Esophagus (tissue), 2 donors: ENCODE measurements at places on chromosomes 1 and 21. TPM values are rescaled to one million over a fixed set of nuclear protein-coding genes. Genes with fewer than 3 reads are reported as not detected.

UMODL1 gene
- 0.18 TPM for polyA plus RNA-seq

FCAMR gene
- 0.06 TPM for polyA plus RNA-seq

EPS8L3 gene
- polyA plus RNA-seq: 0.28 TPM

DCST1 gene
- 0.14 TPM for polyA plus RNA-seq

FCGR2B gene
- polyA plus RNA-seq: 1.6 TPM

ANGPTL1 gene
- polyA plus RNA-seq: 17.5 TPM

CTSS gene
- polyA plus RNA-seq: 17.2 TPM

ARHGEF16 gene
- polyA plus RNA-seq: 14.2 TPM

C1orf115 gene
- polyA plus RNA-seq: 1.9 TPM

KIF26B gene
- 0.12 TPM for polyA plus RNA-seq

CLDN17 gene
- 6.5 TPM for polyA plus RNA-seq

FAM72D gene
- polyA plus RNA-seq: 0.87 TPM

ALPL gene
- polyA plus RNA-seq: 2.7 TPM

RPE65 gene
- polyA plus RNA-seq: not detected

SLC44A3 gene
- polyA plus RNA-seq: 7.4 TPM

ARTN gene
- polyA plus RNA-seq: 2.6 TPM

AMPD1 gene
- polyA plus RNA-seq: 0.11 TPM

LRRC8C gene
- 0.80 TPM for polyA plus RNA-seq

SLFNL1 gene
- polyA plus RNA-seq: 0.16 TPM

OR2G2 gene
- polyA plus RNA-seq: not detected

CLEC20A gene
- not detected for polyA plus RNA-seq

CENPF gene
- 7.0 TPM for polyA plus RNA-seq

CD1E gene
- 2.2 TPM for polyA plus RNA-seq

LIN28A gene
- polyA plus RNA-seq: not detected
